ENCODE measurements at places on chromosomes 3 and 15.
A peak's percentile ranks its signal among the peaks of the same experiment; 100 is the strongest.

DNA sequence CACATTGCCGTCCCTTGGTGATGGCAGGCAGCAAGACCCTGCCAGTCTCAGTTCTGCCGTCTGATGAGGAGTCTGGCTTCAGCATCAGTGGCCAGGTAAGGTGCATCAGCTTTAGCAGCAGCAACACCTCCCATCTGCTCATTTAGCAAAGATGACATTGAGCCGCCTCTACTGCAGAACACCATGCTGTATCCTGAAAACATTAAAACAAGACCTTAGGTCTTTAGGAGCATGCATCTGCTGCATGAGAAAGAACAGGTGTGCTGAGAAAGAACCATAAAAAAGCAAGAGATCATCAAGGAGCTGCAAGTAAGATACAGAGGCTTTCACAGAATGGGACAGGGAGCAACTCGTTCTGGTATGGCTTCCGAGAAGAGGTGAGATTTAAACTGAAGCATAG is 87.5 kb downstream of the SCN11A start:
- no peak for DNase-seq

- DNase-seq, result no peak
Observed at GRCh38 chr3:143604402-143605185, 243.7 kb downstream of the SLC9A9 start.

DNA sequence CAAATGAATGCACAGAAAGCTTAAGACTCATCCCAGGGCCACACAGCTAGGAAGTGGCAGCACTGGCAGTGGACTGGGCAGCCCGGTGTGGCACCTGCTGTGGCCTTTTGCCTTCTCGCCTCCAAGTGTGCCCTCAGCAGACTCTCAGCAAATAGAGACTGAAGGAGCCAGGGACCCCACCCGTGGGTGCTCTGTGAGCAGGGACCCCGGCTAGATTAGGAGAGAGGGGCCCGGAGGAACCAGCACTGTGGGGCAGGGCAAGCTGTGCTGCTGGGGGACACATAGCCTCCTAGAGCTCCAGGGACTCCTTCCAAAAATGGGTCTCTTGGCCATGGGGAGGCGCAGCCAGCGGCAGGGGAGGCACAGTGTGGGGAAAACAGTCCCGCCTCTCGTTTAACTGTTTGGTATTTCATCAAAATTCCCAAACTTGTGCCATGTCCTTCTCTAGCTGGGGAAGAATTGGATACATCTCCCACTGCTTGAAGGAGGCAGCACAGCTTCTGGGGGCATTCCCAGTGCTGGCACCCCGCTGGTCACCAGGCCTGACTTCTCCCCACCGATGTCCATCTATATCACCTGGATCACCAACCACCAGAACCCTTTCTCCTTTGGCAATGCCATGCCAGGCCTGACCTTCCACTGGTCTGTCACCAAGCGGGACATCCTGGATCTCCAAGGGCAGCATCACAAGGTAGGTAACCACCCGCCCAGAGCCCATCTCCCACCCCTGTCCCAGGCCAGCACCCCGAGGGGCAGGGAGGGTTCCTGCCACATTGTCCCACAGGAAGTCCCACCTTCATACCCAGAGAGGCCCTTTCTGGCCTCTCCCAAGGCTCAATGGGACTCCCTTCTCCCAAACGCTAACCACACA is 12.0 kb upstream of the TXNRD3 start:
- DNase-seq, result no peak

- DNase-seq, result peak; percentile 79
Observed at GRCh38 chr15:27250223-27250622, 279.2 kb downstream of the GABRG3 start.

GRCh38 chr3:177498037-177498857 is 301.0 kb upstream of the TBL1XR1 start:
- no peak for DNase-seq

- no peak for DNase-seq
Observed at GRCh38 chr3:61452535-61453090, 108.8 kb upstream of the PTPRG start.

DNA sequence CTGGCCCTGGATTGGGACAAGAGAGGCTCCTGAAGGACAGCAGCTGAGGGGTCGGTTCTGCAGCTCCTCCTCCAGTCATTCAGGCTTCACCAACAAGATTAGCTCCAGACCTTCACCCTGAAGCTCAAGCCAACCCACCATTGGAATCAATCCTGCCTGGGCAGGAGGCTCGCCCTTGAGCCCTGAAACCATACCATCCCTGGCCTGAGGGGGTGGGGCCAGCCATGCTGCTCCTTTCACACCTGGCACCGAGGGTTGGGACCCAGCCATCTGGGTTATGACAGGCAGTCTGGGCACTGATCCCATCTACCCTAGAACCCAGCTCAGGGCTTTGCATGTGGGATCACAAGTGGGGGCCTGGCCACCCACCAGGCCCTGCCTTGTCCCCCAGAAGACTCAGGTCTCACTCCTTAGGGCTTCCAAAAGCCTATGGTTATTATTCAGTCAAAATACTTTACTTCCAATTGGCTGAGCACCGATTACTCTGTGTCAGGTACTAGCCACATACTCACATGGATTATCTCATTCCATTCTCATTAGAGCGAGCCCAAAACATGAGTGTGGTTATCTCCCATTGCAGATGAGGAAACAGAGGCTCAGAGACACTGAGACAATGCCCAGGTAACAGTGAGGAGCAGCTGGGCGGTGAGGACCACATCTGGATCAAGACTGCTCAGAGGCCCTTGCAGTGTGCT is 3.1 kb downstream of the ABHD14B start:
- no peak for DNase-seq

- no peak for DNase-seq
Observed at GRCh38 chr15:39728845-39729244, 53.8 kb downstream of the FSIP1 start.

DNA sequence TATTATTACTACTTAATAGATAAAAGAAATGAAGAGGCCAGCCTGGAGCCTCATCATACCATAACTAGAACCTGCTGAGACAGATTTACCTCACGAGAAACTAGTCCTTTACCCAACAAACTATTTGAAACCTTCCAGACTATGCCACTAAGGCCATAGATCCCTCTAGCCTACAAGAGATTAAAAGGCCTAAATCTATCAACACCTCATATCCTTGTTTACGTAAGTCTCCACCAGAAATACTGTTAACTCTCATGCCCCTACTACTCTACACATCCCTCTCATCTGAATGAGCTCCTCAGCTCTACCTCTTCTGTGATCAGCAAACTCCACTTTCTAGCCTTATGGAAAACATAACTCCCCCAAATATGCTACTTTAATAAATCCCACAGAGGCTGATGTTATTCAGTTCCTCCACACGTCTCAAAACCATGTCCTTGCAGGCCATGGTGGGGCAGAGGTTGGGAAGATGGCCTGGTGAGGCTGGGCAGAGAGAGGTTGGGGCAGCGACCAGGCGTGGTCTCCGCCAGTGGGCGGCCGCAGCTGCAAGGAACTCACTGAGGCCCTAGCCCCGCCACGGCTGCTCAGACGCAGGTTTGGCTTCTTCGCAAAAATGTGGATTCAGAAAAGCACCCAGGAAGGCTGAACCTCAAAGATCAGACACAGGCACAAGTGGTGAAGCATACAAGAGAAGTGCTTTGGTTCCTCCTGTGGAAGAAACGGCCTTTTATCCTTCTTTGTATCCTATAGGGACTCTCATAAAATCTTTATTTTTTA is 65.8 kb downstream of the GSK3B start:
- no peak for DNase-seq

DNA sequence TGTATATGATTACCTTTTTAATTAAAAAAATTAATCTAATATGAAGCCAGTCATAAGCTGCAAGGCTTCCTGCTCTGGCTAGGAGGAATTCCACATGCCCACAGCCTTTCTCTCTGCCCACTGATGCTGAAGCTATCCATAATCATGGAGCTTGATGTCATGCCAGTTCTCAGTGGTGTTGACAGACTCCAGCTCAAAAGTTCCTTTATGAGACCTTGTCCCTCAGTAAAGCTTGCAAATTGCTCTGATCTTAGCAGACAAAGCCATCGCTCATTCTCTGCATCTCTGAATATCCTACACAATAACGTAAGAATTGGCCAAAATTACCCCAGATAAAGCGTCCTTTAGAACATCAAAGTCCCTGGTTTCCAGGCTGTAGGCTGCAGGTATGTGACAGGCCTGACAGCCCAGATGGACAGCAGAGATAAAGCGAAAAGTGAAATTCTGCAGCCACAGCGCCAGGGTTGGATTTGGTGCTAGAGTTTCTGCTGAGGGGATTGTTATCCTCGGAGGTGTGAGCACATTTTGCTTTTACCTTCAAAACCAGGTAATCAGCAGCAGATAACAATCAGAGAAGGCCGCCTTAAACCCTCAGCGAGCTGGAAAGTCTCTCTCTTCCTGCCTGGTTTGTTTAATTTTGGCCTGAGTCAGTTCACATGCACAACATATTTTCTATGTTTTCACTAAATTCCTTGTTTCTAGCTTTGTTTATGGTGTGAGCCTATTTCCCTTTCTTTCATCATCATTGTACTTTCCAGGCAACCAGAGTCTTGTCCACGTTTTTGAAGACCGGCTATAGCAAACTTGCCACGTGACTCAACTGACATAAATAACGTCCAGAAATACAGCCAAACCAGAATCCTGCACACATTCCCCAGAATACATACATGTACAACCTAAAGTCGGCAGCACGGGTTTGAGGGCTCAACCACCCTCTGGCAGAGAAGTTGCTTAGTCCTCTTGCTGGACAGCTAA is 36.6 kb upstream of the ALDH1A3 start:
- DNase-seq, result no peak

- no peak for DNase-seq
Observed at GRCh38 chr3:16667633-16668032, 62.4 kb upstream of the DAZL start.

- DNase-seq, result no peak
Observed at GRCh38 chr3:107124885-107125284, 252.4 kb upstream of the CCDC54 start.

- no peak for DNase-seq
Observed at GRCh38 chr3:108089579-108089978, 1.3 kb downstream of the CD47 start.

DNA sequence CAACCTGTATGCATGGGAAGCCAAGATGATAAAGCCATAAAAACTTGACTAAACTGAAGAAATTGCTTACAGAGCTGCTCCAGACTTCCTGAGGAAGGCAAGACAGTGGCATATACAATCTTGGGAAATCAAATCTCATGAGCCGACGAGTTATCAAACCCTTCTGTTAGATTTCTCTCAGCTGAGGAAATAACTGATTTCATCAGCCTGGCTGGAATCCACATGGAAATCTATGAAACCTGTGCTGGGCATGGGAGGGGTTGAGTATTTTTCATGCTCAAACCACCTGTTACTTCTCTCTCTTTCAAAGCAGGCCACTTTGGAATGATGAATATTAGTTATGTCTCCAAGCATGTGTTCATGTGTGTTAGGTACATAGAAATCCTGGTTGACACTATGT is 727.7 kb downstream of the FHIT start:
- DNase-seq, result no peak

DNA sequence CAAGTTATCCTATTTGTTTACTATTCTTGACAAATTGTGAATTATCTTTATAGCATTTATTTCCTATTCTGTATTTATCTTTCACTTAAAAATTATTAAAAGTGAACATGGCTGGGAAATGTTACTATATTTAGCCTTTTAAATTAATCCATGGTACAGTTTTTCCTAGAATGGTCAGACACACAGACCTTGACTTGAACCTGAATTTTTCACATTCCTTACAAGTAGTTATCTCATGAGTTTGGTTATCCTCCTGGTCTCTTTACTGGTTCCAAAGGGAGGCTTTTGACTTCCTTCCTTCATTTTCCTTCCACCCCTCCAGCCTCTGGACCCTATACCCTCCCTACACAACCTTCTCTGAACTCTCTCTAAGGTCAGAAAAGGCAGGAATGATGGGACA is 280.6 kb downstream of the SATB1 start:
- no peak for DNase-seq

DNA sequence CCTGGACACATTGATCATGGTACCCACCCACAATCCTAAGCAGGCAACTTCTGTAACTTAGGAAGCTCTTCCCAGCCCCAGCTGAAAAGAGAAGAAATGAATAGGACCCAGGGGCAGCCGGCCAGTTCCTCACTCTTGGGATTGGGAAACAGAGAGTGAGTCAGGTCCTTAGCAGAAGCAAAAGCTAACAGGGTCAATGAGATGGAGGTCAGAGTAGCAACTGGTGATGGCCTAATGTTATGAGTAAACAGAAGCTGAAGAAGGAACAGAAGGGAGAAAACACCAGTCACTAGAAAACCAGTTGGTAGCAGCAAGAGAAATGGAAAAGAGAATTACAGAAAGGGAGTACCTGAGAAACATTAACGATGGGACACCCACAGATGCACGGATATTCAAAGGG is 20.0 kb downstream of the RIOX2 start:
- DNase-seq, result no peak

GRCh38 chr3:139292192-139292591 is 51.6 kb upstream of the MRPS22 start:
- DNase-seq, result no peak

DNA sequence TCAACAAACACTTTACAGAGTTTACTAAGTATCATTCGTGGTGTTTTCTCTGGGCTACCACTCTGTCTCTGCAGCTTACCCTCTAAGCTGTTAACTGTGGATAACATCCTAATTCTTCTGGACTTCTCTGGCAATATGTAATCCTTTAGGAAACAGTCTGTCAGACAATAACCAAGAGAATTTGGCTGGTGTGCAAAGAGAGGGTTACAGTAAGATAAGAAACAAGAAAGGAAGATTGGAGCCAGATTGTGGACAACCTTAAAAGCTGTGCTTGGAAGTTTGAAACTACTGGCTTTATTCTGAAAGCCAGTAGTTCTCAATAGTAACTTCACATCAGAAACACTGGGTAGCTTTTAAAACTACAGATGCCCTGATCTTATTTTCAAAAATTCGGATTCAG is 778 bp downstream of the ARL6 start:
- DNase-seq, result no peak

DNA sequence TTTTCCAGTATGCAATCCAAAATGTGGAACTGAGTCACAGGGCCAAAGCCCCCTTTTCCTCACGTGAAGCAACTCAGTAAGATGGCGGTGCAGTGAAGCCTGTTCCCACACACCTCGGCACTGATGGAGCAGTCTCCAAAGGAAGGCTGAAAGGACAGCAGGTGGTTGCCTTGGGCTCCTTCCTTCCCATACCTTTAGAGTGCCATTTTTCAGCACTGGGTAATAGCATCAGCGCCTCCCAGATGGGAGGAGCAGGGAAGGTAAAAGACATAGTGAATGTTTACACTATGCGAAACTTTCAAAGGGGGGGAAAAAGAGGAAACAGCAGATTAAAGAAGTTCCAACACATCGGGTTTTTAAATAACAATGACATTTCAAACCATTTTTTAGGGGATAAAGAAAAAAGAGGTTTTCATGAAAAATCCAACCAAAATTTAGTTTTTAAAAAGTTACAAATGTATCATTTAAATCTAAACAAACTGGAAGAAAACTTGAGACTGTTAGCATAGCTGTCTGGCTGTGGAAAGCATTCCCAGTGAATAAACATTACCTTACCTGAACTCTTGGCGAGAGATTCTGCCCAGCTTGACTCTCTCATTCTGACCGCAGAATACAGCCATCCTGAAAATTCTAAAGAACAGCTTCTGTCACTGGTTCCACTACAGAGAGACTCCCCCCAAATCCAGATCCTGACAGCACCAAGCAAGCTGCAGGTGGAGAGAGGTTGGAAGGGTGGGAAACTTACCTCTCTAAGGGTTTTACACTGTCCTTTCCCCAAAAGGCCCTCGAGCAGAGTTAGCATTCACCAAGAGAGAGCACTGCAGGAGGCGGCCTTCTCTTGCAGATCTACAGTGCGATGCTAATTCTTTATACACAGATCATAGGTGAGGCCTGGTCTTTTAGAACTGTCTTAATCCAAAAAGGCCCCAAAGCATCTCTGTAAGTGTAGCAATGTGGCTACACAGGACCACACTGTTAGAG is 32.6 kb downstream of the ABCC5 start:
- no peak for DNase-seq
